ENCODE measurements at places on chromosomes 4 and X.

GRCh38 chr4:145557720-145558119 lies 61.5 kb upstream of the MMAA start:
- DNase-seq = peak; percentile 62

DNA sequence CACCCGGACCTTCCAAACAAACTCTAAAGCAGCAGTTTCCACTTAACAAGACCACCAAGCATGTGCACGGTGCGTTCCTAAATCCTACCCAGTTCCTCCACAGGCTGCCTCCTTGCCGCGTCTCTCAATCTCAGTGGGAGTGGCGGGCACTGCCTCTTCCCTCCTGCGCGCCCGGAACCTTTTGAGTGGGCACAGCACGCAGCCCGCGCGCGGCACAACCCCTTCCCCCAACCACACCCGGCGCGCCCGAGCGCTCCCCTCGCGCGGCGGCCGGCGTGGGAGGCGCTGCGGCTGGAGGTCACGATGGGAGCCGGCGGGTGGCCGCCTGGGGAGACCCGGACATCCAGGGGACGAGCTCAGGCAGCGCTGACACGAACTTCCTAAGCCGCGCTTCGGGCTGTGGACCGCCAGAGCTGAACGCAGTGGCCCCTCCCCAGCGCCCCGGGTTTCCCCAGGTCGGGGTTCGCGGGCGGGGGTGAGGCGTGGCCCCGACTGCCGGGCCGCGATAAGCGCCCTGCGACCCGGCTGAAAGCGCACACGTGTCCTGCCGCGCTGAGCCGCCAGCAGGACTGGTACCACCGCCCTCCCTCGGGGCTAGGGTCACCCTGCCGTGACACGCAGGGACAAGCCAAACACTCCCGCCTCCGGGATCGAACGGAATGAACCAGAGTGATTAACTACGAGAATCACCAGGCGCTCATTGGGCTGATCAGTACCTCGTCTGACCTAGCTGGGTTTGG lies at the start of gene ABCG2:
ABCG2 (minus strand) TSS at position 151 of the 740 bp plus-strand sequence. CDS start 18,644 bp downstream, outside the sequence.
- peak; percentile 41 for DNase-seq

DNA sequence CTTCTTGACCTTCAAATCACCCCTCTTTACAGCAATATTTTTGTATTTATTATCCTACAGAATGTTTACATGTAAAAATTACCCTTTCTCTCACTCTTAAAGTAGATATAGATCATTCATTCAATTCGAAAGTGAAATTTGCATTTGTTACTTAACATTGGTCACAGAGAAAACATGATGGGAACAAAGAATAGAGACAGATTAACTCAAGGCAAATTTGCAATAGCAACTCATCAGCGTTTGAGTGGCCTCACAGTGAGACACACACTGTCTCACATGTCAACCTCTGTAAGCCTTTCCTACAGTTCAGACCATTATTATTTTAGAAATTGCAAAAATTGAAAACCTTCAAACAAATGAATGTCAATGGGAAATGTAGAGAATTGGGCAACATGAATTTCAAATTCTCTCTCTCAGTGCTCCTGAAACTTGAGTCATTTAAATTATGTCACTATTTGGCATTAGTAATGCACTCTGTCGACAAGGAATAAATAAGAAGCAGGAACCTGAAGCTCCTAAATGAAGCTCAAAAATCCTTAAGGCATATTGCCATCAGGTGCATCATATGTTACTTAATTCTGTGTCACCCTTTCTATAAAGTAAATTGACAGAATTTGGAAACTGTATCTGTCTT lies 148.3 kb upstream of the ANXA10 start:
- DNase-seq = no peak

- DNase-seq = no peak
Measured at GRCh38 chr4:56654238-56654632, 26.9 kb downstream of the HOPX start.

- no peak for DNase-seq
Measured at GRCh38 chr4:95517576-95518345, 31.0 kb downstream of the UNC5C start.

DNA sequence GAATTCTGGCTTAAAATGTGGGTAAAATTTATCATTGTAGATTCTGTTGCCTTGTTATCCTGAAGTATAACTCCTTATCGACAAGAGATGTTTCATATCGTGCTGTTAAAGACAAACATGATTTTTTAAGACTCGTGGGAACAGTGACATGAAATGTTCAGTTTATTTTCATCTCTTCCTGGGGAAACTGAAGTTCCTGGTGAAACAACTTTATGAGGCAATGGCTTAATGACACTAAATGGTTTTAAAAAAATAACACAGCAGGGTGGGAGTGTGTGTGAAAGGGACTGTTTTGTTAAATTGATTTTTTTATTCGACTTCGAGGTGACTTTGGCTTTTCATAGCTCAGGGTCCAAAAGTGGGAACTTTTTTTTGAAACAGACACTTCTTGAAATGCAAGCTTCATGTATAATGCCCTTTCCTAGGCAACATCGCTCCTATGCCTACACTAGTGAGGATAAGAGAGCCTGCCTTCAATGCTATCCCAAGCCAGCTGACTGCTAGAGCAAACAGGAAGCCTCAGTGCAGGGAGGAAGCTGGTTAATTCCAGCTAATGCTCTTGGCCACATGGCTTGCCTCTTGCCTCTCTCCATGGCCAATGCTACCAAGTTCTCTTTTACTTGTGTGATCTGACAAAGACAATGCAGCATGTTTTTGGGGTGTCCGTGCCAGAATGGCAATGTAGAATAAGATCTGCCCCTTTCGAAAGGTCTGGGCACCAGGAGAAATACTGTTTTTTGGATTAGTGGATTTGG lies 80.9 kb upstream of the PLAC1 start:
- DNase-seq = no peak

DNA sequence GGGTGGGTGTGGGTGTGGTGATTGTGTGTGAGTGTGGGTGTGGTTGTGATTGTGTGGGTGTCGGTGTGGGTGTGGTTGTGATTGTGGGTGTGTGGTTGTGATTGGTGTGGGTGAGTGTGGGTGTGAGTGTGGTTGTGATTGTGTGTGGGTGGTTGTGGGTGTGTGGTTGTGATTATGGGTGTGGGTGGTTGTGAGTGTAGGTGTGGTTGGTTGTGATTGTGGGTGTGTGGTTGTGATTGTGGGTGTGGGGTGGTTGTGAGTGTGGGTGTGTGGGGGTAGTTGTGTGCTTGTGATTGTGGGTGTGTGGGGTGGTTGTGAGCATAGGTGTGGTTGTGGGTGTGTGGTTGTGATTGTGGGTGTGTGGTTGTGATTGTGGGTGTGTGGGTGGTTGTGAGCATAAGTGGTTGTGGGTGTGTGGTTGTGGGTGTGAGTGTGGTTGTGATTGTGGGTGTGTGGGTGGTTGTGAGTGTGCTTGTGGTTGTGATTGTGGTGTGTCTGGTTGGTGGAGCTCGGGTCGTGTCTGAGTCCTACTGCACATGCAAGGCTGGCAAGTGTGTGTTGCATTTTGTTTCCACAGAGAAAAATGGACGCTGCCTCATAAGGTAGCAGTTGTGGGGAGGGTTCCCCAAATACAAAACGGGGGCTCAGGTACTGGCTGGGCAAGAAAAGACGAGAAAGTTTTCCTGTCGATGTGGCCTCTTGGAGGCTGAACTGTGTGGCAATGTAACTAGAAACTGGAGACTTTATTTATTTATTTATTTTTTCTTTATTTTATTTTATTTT lies 116.7 kb downstream of the UBE2K start:
- DNase-seq = peak; percentile 13

- DNase-seq = no peak
Measured at GRCh38 chrX:131745942-131746489, 202.1 kb downstream of the OR13H1 start.

DNA sequence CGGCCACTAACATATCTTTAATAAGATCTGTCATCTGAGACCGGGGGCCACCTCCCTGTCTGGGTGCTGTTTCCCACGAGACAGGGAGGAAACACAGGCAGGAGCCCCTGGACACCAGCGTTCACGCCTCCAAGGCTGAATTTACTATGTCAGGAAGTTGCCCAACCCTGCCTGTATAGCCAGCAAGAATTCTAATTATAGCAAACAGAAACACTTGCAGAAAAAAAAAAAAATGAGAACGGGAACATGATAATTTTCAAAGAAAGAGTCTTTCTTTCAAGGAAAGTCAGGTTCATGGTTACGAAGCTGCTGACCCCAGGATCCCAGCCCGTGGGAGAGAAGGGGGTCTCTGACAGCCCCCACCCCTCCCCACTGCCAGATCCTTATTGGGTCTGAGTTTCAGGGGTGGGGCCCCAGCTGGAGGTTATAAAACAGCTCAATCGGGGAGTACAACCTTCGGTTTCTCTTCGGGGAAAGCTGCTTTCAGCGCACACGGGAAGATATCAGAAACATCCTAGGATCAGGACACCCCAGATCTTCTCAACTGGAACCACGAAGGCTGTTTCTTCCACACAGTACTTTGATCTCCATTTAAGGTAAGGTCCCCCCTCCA lies at the start of gene IL3RA:
IL3RA (plus strand) TSS at position 455 of the 613 bp plus-strand sequence. CDS start 4,981 bp downstream, outside the sequence.
- no peak for DNase-seq

GRCh38 chr4:36427696-36428095 lies 146.3 kb downstream of the DTHD1 start:
- DNase-seq = no peak

DNA sequence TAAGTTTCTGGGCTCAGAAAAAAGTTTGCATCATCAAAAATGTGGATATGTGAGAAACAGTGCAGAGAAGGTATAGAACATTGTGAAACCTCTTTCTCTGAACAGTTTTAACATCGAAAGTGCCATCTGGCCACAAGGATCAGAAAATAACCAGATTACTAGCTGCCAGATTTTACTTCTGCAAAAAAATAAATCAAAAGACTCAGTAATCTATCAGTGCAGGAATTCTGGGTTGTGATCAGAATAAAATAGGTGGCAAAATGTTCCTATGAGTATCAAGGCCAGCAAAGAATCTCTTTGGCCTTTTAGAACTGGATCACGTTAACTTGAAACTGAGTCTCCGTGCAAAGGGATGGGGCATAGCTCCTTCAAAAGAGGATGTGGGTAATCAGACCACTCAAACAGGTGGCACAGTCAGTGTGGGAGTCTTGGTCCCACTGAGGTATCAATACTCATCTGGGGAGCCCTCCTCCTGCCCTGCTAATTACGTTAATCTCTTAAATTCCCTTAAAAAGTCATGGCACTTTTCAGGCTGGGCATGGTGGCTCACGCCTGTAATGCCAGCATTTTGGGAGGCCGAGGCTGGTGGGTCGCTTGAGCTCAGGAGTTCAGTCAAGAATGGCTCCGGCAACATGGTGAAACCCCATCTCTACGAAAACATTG lies 26.7 kb upstream of the RBM47 start:
- DNase-seq = no peak

DNA sequence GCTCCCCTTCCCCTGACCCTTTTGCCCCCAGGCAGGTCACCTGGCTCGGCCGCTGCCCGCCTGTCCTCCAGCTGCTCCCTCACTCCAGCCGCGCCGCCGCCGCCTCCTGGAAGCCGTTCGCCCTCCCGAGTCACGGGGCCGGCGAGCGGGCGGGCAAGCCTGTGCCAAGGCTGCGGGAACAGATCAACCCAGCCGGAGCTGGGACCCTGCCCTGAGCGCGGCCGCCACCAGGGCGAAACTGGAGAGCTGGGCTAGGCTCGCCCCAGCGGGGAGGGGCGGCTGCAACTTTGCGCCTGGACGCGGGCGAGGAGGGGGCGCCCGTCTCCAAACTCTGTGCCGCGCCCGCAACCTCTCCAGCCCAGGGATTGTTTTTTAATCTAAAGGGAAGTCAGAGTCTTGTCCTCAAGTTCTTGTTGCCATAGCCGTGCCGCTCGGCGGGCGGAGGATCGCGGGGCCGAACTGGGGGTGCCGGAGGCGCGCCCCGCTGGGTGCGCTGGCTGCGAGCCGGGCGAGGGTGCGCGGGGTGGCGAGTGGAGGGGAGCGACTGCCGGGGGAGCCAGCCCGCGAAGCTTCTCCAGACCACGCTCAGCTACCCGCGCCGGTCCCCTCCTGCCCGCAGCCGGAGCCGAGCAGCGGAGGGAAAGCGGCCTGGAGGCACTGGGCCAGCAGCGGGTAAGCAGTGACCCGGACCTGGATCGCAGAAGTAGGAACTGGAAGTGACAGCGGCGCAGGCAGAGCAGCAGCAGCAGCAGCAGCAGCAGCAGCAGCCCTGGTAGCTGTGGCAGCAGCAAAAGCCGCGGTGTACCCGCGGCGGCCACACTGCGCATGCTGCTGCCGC lies 13.4 kb downstream of the ARHGEF6 start:
- DNase-seq = peak; percentile 55

DNA sequence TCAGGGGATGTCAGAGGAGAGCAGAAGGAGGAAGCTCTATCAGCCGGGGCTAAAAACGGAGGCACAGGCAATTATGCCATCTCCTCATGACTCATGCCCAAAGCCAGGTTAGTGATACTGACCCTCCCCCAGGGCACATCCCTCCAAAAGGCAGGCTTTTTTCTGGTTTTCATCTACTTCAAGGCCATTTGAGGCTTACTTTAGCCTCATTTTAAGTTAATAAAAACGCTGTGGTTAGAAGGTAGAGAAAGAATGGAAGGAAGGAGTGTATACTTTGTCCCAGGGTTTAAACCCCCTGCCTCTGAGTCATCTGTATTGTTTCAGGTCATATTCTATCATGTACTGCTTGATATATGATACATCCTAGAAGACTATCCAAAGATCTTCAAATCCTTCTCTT lies 89.7 kb upstream of the NDP start:
- DNase-seq = no peak

GRCh38 chr4:189804894-189805293 lies 135.8 kb upstream of the FRG1 start:
- DNase-seq = no peak

GRCh38 chrX:153626025-153626633 lies 20.9 kb upstream of the DUSP9 start:
- DNase-seq = no peak

DNA sequence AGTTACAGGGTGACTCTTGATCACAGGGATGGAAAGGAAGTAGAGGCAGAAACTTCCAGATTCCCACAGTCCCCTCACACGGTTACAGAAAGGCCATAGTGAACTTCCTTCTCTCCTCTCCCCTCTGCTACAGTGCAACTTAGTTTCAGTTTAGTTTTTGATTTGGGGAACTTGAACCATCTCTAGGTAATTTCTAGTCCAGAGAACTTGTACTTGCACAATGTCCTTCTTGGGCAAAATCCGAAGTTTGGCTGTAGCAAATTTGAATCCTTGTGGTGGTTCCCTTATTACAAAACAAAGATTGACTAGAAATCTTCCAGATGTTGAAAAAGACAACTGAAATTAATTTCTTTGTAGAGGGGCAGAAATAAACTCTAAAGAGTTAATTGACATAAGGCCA lies 1.2 kb upstream of the BLTP1 start:
- no peak for DNase-seq

- no peak for DNase-seq
Measured at GRCh38 chrX:37627602-37628001, 56.1 kb downstream of the LANCL3 start.

GRCh38 chr4:154349829-154350228 lies 141.8 kb downstream of the DCHS2 start:
- DNase-seq = no peak

GRCh38 chr4:7068883-7069282 lies 1.0 kb upstream of the GRPEL1 start:
- peak; percentile 24 for DNase-seq

DNA sequence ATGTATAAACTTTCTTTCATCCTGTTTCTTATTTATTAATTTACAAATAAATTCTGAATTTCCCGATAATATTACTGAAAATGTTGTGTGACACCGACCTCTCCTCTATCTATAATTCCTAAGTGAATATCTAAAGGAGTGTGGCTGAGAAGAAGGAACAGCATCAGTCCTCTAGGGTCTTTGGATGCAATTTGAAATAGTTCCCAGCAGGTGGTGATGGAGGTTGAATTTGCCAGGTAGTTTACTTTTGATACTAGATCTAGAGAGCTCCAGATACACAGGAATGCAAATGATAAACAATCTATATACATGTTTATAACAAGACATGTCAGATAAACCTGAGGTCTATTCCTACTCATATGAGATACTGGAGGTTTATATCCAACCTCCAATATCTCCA lies 305.4 kb downstream of the PCDH18 start:
- DNase-seq = no peak
